ENCODE measurements at places on chromosomes 4 and X.

DNA sequence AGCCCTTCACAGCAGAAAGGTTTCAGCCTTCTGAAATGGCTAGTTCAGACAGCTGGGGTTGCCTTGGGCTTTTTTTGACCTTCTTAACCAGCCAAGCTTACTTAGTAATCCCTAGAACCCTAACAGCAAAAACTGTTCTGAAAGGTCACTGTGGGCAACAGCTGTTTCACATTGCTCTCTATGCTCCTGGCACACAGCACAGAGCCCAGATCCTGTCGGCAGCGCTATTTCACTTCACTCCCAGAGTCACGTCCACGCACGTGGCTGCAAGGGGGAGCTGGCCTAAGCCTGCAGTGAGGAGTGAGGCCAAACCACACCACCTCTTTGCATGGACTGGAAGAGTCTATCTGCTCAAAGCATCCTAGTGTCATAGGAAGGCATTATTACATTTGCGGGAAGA, 32.0 kb upstream of the STS start:
- no peak for DNase-seq

DNA sequence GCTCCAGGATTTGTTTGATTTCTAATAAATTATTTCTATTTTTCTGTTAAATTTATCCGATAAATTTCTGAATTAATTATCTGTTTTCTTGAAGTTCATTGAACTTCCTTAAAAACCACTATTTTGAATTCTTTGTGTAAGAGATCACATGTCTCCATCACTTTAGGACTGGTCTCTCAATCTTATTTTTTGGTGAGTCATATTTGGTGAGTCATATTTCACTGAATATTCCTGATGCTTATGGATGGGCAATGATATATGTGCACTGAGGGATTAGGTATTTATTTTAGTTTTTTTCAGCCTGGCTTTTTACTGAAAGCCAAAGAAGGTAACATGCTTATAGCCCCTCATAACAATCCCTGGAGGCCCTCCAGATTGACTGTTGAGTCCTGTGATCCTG, 48.5 kb upstream of the IL15 start:
- DNase-seq, result no peak

DNA sequence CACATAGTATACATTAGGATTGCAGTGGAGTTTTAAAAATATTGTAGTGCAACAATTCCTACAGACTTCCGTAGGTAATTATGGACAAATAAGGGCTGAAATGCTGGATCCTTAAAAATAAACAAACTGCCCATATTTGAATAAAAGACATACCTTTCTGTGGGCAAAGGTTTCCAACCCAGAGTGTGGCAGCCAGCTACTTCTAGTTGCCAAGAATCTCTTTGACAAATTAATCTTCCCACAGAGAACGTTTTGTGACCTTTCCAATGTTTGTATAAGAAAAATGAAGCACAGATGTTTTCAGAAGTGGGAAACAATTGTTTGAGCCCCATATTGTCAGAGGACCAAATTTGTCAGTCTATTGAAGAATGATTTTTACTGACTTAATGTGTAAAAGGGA, 21.1 kb downstream of the GRPR start:
- no peak for DNase-seq

- DNase-seq, result no peak
These were observed 616 bp upstream of the KLHL34 start for GRCh38 chrX:21658746-21659145.

DNA sequence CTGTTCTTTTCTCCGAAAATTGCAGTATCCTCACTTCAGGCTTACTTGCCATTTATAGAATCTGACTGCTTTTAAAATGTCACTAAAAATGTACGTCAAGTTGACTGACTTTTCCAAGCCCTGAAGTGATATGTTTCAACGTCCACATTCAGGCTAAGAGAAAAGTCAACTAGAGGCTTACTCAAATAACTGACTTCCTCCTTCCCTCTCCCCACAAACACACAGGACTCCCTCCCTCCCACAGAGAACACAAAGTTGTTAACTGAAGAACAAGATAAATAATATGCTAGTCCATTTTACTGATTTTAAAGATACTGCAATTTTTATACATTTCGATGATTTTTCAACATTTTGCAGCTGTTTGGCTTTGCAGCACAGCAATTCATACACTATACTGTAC, 13.8 kb upstream of the CDKL2 start:
- DNase-seq, result no peak

- no peak for DNase-seq
These were observed 10.0 kb downstream of the QRFPR start for GRCh38 chr4:121370729-121371325.

DNA sequence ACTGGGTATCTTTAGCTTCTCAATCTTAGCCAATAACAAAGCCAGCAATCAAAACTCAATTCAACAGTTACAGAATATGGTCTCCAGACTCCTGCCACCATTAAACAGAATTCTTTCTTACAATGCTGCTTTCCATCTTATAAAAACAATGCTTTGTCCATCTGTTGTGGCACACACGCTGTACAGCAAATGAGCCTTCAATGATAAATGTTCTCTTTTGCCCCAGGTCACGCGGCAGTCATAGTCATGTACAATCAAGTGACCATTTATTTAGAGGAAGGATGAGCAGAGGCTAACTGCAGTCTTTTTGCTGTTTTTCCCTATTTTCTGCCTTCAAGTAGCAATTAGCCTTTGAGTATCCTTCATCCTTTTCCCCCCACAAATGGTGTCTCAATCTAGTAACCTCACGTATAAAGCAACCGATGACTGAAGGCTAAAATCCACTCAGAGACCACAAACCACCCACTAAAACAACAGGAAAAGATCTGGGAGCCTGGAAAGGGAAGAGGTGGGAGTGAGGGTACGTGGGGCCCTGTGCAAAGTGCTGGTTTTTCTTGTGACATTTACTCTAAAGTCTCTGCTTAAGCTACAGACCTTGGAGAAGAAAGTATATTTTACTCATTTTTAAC, 24.4 kb downstream of the TRIM2 start:
- no peak for DNase-seq

DNA sequence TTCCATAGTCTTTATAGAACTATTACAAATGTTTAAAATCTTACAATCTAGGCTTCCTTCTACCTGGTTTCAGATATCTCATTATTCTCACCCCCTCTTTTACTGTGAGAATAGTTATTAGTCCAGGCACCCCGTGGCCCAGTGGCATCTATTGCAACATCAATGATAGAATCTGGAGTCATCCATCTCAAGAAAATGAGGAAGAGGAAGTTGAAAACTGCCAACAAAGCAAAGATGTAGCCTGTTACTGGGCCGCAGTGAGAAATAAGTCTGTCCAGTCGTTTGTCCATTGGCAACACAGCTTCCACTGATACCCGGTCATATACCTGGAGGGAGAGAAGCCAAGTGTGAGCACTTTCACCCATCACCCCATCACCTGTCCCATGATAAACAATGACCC, 6.0 kb upstream of the ASB11 start:
- no peak for DNase-seq

DNA sequence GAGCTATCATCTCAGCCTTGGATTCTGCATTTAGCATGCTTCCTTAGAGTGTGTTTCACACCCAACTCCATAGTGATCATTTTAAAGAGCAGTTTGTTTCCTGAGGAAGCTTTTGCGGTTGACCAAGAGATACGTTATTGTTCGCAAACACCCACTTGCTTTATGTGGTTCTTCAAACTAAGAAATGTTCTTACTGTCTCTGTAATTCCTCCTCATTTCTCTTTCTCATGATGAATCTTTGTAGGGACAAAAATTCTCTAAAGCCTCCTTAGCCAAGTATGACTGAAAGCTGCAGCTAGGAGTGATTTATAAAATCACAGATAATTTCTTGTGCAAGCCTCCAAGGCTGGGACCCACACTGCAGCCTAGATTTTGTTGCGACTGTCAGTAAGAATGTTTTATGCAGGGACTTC, 10.0 kb downstream of the TNIP3 start:
- no peak for DNase-seq

DNA sequence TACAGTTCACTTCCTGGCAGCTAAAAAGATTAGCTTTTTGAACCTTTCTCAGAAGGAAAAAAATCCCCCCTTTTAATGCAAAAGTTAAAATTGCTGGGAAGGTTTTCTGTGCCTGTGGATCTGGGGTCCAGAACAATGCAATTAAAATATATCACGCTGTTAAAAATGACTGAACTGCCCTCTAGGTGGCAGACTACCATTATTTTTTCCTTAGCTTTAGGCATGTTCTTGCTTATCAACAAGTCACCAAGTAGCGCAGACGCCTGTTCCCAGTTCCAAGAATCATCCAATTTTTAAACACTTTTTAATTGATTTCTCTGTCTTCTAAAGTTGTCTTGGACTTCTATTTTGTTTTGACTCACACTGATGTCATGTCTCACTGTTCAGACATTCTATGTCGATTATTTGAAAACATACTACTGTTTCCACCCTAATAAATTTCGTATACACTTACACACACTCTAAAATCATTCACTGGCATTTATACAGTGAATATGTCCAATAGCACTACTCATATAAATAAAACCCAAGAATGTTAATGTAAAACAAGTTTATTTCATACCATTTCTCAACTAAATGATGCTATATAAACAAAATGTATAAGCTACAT, 661.6 kb downstream of the RAPGEF2 start:
- no peak for DNase-seq

- DNase-seq, result no peak
These were observed 15.4 kb downstream of the AMTN start for GRCh38 chr4:70533791-70534190.

DNA sequence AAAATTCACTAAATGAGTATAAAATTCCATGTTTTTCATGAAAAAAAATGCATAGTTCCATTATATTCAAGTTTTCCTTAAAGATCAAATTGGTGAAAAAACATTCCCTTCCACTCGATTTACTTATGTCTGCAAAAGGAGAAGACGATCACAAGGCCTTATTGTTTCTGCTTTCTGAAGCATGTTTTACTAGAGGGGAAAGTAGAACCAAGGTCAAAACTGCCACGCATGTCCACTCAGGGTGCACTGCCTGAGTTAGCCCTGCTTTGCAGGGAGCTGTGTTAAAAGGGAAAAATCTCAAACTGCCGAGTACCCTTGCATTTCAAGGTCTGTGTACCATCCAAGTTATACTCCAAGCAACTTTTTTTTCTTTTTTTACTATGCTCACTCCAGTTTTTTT, 57.2 kb downstream of the TRAPPC11 start:
- no peak for DNase-seq

GRCh38 chr4:73917081-73917501, 47.9 kb downstream of the CXCL1 start:
- DNase-seq, result no peak

DNA sequence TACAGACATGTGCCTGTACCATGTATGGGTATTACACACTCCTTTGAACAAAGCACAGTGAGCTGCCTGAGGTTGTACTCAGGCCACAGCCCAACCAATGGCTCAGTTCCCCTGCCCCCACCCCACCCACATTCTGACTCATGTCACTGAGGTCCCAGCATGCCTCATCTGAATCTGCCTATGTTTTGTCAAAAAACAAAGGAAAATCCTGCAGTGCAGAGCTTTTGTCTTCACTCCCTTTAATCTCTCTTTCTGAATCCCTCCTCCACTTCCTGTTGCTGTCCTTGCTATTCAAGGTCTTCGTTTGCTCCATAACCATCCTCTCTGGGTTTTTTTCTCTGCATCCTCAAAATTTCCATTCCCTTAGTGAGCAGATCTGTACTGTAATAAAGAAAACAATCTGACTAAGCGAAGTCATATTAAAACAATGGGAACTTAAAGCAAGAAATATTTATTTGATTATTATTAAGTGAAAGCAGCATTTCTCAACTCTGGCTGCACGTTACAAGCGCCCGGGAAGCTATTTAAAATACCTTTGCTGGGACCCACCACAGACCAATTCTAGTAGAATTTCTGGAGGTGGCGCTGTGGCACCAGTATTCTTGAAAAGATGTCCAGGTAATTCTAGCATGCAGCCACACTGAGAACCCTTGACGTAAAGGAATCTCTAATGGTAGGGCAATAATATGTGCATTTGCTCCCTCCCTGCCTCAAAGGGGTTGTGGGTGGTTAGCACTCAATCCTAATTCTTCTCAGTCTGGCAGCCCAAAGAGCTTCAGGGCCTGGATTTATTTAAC, 8.7 kb downstream of the GUCY2F start:
- DNase-seq, result peak; percentile 17

DNA sequence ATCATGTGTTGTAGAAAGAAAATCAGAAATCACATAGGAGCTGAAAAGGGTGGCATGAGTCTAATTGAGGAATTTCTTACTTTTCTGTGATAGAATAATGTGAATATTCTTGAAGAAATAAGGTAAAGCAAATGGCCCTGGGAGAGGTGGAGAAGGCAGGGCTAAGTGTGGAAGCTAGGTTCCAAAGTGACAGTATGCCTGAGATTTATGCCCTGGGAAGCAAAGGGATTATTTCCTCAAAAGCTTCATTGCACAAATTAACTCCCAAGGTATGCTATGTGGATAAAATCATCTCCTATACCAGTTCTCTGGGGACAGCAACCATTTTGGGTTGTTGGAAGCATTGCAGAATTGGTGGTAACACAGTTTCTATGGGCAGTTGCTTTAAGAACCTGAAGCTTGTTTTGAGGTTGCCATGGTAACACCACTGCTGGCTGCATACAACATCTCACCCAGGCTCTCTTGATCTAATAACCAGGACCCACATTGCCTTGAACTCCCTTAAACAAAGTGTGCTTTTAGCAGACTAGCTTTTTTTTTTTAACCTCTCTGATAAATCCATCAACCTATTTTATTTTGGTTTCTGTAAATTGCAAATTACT, 21.0 kb downstream of the MAOA start:
- DNase-seq, result no peak

DNA sequence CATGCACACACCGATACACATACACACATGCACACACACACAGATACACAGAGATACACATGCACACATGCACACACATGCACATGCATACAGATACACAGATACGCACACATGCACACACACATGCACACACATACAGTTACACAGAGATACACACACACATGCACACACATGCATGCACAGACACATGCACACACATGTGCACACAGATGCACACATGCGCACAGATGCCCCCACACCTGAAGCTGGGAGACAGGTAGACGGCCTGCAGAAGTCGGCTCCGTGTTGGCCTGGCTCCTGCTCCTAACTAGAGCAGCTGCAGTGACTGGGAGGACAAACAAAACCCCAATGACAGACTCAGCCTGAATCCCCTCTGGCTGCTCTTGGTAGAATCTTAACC, 46.8 kb downstream of the PSAPL1 start:
- DNase-seq, result no peak
